ENCODE measurements at places on chromosomes 7 and 10.

DNA sequence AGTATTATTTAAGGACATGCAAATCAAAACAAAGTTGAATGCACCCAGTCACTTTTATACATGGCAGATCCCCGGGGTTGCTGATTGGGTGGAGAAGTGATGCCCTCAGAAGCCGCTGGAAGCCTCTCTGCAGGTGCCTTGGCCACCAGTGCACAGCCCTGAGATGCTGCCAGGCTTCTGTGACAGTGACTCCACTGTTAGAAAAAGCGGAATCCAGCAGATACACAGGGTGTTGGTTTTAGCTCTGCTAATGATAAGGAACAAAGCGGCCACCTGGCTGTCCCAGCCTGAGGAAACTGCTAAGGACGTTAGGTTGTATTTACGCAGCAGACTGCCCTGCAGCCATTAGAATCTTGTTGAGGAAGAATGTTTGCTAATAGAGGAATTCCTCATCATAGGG is 47.5 kb downstream of the JAKMIP3 start:
- no peak for DNase-seq

GRCh38 chr10:5282137-5282536 is 82.6 kb upstream of the UCN3 start:
- no peak for DNase-seq

- DNase-seq = no peak
These were observed 18.5 kb downstream of the KIAA1549 start for GRCh38 chr7:138962561-138963270.

DNA sequence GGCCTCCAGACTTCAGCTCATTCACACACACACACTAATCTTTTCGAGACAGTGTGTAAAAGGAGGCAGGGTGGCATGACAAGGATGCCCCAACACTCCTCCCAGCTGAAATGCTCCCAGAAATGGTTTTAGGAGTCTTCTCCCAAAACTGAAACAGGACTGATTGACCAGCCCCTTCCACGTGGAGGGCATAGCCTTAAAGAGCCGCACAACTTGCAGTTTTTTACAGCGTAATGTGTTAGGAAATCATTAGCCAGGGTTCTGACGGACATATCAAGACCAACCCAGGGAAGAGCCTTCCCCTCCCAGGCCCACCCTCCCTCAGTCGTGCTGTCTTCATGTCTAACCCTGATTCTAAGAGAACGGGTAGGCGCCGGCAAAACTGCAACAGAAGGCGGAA is 224.6 kb downstream of the TNS3 start:
- DNase-seq = no peak

DNA sequence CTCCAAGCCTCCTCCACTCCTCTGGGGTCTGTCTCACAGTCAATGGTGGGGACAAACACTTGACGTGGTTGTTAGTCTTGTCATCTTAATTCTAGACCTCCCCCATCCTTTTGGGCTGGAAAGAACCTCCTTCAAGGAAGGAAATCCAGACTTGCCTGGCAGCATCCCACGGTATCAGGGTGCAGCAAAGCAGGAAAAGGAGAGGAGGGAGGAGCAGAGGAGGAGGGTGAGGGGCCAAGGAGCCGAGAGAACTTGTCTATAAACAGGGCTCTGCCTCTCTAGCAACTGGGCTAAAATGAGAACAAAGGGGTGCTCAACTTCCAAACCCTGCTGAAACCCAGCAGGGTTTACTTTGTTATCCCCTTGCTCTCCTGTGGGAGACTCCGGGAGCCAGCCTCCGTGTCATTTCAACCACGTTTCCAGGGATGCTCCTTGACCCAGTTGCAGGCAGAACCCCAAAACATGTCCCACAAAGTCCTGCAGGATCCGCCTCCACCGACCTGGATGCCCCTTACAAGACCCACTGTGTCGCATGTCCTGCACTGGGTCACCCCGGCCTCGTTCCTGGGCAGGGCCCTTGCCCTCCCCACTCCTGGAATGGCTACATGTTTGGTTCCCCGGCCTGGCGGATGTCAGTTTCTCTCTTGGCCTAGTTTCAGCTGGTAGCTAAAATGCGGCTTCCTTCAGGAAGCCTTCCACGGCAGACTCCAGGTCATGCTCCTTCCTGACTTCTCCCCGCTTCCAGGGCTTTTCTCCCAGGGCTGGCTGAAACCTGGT is 69.7 kb upstream of the MGMT start:
- DNase-seq = no peak

- DNase-seq = no peak
These were observed 45.9 kb upstream of the GNAI1 start for GRCh38 chr7:80088705-80089104.

DNA sequence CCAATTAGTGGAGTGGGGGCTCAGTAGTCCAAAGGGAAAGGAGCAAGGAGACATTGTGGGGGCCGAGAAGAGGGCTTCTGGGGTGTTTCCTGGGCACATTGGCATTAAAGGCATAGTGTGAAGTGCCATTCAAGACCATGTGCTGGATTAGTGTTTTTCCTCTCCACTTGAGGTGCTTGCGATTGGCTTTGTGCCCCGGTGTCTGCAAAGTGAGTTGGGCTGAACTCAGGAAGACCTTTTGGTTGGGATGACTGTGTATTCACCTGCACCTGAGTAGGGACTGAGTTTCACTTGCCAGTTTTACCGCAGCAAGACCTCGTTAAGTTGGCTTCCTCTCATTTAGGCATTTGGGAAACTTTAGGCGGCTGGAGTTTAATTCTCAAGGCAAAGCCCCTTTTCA is 73.0 kb downstream of the TCF7L2 start:
- no peak for DNase-seq

DNA sequence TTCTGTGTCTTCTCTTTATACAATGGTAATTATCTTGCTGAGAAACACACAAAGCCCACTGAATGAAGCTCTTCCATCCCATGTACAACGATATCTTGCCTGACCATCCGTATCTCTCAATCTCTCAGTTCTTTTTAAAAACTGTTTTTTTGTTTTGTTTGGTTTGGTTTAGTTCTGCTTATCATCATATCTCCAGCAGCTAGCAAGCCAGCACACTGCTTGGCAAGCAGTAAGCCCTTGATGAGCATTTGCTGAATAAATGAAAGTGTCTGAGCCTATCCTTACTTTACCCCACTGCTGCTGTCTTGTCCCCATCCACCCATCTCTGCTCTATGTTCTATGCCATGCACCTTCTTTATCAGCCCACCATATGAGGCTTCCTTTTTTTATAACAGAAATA is 34.2 kb downstream of the ITGB1 start:
- no peak for DNase-seq

GRCh38 chr10:73799899-73800559 is 11.4 kb downstream of the NDST2 start:
- DNase-seq = no peak

- no peak for DNase-seq
These were observed 15.7 kb upstream of the SVOPL start for GRCh38 chr7:138716889-138717288.

DNA sequence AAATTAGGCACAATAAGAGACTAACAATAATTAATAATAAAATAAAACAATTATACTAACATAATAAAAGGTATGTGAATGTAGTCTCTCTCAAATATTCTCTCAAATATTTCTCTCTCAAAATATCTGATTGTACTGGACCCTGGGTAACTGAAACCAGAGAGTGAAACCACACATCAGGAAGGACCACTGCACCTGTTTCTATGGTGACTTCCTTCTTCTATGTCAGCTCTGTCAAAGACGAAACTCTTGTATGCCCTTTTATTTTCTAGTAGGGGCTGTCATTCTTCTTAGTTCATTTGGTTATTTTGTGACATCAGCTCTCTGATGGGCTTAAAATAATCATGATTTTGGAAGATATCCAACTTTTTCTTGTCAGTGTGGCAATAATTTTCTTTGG is 428.0 kb upstream of the TPK1 start:
- no peak for DNase-seq

- DNase-seq = no peak
These were observed 59.2 kb downstream of the ENTPD1 start for GRCh38 chr10:95815133-95815532.

- DNase-seq = no peak
These were observed 12.8 kb downstream of the TUBAL3 start for GRCh38 chr10:5391790-5392189.

GRCh38 chr10:132241496-132241895 is 54.7 kb downstream of the DPYSL4 start:
- DNase-seq = no peak

GRCh38 chr10:85362401-85362800 is 1004.2 kb downstream of the GRID1 start:
- no peak for DNase-seq

DNA sequence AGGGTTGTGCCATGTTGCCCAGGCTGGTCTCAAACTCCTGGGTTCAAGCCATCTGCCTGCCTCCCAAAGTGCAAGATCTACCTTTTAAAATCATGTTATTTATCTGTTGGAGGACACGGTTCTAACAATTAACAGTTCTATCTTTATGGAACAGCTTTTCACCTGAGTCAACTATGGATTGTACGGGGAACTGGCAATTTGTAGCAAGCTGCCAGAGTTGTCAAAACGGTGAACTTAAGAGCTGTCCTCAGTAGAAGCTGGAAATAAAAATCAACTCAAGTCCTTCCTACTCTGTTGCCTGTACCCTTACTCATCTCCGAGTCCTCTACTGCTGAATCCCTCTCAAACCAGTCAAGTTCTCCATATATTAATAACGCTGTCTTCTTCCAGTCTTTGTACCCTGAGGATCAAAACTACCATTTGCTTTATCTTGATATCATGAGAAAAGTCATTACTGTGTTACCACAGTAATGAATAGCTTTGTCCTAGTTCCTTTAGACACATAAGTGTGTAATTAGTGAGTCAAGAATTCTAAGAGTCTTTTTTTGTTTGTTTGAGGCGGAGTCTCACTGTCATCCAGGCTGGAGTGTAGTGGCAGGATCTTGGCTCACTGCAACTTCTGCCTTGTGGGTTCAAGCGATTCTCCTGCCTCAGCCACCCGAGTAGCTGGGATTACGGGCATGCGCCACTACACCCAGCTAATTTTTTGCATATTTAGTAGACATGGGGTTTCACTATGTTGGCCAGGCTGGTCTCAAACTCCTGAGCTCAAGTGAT is 28.2 kb downstream of the HBP1 start:
- no peak for DNase-seq

- DNase-seq = no peak
These were observed 14.0 kb downstream of the AKR1B1 start for GRCh38 chr7:134444961-134445315.

- no peak for DNase-seq
These were observed 5.0 kb downstream of the PDZD8 start for GRCh38 chr10:117370205-117370604.
